ENCODE measurements at places on chromosomes 3 and 15.

DNA sequence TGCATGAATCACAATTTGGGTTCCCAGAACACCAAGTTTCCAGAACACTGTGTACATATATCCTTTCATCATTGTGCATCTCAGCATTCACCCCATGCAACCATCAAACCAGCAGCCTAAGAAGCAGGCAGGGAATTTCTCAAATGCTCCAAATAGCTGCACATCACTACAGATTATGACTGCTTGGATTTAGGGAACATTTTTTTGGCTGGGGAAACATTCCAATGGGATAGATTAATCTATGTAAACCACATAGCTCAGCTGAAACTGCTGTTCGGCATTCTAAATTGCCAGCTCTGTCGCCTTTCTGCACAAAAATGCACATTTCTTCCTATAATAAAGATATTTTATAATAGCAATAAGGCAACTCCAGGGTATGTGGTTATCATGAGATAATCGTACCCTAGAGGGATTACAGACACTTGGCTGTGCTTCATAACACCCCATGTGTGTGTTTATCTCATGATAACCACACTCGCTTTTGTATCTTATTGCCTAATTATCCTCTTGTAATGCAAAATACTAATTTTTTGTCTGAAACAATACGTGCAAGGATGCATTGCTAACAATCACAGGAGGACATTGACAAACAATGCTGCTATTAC is 483.7 kb upstream of the DPH6 start:
- DNase-seq, result no peak

DNA sequence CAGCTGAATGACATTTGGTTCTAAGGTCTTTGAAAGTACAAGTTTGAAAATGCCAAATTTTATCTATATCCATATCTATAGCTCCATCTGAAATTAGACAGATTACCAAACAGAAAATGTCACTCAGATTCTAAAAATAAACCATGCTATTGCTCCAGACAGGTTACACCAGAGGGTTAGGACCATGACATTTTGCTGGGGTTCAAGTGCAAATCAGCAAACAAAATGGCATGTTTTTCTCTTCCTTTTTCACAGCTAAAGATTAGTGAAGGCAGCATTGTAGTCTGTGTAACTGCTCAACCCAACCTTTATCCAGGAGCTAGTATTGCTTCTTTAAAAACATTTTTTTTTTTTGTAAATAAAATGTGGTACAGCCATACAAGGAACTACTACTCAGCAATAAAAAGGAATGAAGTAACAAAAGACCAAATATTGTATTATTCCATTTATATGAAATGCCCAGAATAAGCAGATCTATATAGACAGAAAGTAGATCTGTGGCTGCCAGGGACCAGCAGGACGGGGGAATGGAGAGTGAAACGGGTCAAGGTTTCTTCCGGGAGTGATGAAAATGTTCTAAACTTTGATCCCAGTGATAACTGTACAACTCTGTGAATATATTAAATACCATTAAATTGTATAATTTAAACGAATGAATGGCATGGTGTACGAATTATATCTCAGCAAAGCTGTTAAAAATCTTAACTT is 18.2 kb downstream of the VGLL4 start:
- DNase-seq, result no peak

DNA sequence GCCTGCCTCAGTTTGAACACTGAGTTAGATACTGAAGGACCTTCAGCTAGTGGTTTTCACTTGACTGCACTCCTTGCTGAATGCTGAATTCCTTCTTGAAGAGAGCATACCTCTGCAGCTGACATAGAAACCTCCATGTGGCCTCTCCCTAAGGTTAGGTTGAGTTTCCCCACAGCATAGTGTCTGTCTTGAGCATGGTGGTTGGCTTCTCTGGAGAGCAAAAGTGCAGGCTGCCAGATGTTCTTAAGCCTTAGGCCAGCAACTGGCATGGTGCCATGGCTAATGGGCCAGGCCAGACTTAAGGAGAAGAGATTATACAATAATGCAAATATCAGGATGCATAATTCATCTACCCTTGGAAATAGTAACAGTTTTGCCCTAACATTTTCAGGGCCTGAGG is 545.6 kb upstream of the ZNF385D start:
- DNase-seq, result no peak

DNA sequence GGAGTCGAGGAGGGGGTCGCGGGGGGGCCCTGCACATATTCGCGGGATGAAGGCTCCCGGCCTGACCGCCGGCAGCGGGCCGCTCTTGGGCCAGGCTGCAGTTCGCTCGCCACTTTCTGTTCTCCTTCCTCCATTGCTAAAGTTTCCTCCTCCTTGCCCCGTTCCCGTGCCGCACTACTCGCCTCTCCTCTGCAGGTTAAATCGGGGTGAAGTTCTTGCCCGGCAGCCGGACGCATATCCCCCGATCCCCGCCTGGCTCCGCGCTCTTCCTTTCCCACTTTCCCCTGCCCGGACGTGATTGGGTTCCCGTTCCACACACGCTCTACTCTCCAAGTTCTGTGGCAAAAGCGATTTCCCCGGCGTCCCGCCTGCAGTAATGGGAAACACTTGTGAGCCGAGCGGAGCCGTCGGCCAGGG is 556 bp downstream of the CRYBG3 start:
- peak; percentile 42 for DNase-seq

GRCh38 chr3:53495520-53496391 is 1.3 kb downstream of the CACNA1D start:
- peak; percentile 51 for DNase-seq

GRCh38 chr3:119236756-119237155 is 3.9 kb downstream of the B4GALT4 start:
- DNase-seq, result no peak

GRCh38 chr3:100087198-100087597 is 27.1 kb downstream of the FILIP1L start:
- DNase-seq, result no peak

GRCh38 chr15:56659197-56659596 is 74.1 kb downstream of the ZNF280D start:
- no peak for DNase-seq

DNA sequence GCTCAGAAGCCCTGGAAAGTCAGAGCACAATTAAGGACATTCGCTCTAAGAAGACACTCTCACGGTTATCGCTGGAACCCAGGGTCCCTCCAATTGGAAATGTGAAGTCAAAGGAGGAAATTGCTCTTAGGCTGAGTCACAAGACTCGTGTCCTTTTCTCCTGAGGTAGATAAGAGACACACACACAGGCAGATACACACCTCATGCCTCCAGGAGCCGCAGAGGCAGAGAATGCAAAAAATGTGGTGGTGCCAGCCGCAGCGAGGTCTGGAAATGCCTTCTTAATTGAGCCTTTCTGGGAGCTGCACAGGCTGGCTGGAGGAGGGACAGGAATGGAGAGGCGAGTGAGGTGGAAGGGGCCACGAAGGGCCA is 189.3 kb downstream of the OPA1 start:
- no peak for DNase-seq

- no peak for DNase-seq
Measured at GRCh38 chr3:157573780-157574378, 70.7 kb upstream of the VEPH1 start.

- no peak for DNase-seq
Measured at GRCh38 chr3:141400073-141400971, 32.0 kb downstream of the ZBTB38 start.

DNA sequence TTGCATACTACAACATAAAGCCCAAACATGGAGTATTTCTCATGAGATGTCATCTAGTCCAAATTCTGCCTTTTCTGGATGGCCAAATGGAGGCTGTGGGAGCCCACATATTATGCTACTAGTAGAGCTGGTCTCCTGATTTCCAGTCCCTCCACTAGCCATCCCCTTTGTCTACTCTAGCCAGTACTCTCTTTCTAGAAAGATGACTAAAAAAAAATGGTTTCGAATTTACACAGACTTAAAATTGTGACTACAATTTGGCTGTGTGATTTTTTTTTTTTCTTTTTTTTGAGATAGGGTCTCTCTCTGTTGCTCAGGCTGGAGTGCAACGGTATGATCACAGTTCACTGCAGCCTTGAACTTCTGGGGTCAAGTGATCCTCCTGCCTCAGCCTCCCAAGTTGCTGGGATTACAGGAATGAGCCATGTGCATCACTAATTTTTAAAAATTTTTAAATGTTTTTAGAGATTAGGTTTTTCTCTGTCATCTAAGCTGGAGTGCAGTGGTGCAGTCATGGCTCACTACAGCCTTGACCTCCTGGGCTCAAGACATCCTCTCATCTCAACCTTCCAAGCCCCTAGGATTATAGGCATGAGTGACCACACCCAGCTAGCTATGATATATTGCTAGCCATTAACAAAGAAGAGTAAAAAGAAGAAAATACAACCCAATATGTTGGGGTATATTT is 273.9 kb downstream of the ADAMTSL3 start:
- no peak for DNase-seq

GRCh38 chr3:187139126-187139894 is at the start of gene RPL39L:
Gene RPL39L, minus strand, starts transcription at chr3:187139496. Its CDS starts 18,196 bp downstream, at chr3:187121300.
- DNase-seq, result peak; percentile 64

DNA sequence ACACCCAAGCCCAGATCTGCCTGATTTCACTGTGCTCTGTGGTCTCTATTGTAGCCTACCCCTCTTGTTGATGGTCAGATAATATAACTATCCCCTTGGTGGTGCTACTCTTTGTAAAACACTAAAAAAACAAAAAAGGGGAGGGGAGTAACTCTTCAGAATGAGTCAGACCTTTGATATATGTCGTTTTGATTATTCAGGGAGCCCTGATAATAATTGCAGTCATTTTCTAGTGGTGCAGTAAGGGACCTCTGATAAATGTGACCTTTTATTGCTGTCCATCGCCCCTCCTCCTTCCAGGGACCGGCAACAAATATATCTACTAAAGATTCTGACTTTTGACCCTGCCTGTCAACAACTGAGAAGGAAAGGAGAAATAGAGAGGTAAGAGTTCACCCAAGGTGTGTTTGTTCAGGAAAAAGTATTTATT is 45.1 kb upstream of the MAGI1 start:
- no peak for DNase-seq

DNA sequence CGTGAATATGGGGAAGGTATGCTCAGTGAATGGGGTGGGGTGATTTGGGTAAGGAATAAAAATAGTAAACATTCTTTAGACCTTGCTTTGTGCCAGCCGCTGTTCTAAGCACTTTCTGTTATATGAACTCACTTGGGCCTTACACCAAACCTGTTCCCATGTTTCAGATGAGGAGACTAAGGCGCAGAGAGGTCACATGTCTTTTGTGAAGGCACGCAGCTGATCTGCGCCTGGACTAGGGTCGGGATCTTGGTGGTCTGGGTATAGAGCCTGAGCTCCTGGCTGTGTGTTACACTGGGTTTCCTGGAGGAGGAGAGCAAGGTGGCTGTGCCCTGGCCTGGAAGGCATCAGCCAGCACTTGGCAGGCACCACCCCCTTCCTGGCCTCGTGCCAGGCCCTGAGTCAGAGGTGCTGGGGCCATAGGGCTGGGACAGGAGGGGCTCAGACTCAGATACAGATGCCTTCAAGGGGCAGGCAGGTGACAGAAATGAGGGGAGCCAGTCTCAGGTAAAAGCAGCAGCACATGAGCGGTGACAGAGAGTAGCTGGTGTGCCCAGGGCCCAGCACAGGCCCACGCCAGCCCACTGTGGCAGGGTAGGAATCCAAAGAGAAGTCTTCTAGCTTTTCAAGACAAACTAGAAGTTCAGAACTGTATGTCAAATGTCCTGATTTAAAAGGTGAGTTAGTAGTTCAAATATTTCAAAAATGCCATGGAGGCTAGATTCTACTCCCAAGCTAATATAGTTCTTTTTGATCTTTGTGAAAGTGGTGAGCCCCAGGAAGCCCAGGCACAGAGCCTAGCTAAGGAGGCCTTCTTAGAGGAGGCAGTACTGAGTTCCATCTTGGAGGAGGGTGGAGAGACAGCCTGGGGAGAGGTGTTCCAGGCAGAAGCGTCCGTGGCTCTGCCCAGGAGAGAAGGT is 83.1 kb downstream of the DNAJB8 start:
- no peak for DNase-seq

- DNase-seq, result no peak
Measured at GRCh38 chr3:100108464-100109079, 5.7 kb downstream of the FILIP1L start.

DNA sequence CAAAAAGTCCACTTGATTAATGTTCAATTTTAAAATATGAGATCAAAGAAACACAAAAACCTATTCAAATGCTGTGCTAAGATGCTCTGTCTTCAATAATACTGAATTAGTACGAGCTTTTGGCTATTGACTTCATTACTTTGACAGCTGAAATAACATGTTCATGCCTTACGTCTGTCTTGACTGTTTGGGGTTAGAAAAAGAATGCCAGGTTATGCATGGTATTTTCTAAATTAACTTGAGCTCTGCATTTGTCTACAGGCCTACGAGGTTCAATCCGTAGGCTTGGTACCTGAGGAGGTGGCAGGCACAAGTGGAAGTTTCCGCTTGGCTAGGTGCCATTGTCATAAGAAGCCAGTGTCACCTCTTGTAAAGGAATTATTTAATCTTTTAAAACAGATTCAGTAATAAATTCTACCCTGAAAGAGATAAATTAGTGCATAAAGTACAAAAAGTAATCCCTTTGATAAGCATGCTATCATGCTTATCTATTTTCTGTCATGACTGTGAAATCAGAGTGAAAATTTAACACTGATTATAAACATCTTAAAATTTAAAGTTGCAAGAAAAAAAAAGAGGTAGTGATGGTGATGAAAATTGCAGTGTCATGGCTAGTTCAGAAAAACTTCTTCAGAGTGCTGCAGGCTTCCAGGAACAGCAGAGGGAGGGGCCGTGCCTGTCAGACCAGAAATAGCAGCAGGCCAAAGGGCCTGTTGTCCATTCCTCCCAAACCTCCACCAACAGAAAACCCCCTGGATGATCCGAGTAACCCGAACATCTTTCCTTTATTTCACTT is 115.7 kb downstream of the ARRDC4 start:
- DNase-seq, result peak; percentile 13

DNA sequence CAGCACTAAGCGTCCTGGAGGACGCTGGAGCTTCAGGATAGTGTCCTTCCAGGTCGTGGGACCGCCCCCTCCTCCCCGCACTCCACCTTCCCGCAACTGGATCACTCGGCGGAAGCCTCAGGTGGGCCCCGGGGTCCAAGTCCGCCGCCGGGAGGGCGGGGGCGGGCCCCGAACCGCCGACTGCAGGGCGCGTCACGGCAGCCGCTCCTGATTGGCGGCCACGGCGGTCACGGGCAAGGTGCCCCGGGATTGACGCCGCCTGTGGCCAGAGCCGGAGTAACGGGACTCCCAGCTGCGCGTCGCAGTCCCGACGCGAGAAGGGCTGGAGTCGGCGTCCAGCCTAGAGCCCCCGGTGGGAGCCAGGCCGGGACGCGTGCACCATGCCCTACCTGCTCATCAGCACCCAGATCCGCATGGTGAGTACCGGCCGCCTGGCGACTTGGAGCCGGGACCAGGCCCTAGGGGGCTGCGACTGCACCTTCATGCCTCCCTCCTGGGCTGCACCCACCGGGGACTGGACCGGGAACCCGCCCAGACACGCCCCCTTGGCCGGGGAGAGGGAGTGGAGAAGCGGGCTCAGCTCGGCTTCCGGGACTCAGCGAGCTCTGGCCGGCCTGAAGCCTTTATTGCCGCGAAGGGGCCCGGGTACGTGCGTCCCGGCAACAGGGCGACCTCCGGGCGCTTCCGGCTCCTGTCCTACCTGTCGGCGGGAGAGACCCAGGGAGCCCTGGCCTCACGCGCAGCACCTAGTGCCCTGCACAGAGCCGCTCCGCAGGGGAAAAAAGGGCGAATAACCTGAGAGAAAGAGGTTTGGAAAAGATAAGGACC is at the start of gene GCHFR:
Gene GCHFR, plus strand, starts transcription at position 268 of the 828 bp plus-strand sequence. Its CDS starts 113 bp downstream, at position 381.
- DNase-seq, result peak; percentile 82
